ENCODE measurements at places on chromosomes 2 and 18.
A peak's percentile ranks its signal among the peaks of the same experiment; 100 is the strongest.

DNA sequence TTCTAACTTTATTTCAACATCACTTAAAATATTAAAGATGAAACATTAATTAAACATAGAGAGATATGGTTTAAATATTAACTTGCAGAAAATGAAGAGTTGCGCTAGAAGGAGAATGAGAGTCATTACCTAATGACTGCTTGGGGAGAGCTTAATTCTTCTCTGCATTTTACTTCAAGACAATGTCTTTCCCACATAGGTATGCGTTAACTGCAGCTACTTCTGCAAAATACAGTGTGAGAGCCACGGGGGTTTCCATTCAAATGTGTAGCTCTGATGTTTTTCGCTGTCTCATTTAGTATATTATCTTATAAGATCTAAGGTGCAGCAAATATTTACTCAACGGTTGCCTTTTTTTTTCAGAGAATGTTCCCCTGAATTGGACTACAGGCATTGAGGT is 126.7 kb downstream of the TMX3 start:
- no peak for DNase-seq

- DNase-seq = no peak
Observed at GRCh38 chr2:148259674-148260073, 238.8 kb downstream of the MBD5 start.

GRCh38 chr2:16140771-16141640 is 200.7 kb downstream of the MYCN start:
- no peak for DNase-seq

DNA sequence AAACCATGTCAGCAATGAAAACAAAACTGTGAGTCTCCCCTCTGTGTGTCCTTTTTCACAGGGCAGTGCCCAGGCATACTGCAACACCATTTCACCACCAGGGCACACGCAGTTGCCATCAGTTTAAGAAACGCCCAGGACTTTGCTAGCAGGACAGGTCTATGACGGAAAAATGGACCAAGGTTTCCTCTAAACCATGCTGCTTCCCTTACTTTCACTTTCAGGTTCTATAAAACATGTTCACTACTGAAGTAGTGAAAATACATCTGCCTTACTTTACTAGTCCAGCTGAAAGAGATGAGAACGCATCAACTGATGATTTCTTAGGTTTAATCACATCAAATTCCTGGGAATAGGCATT is 110.5 kb downstream of the TCF4 start:
- DNase-seq = peak; percentile 65

GRCh38 chr18:34647251-34647650 is 62.8 kb upstream of the DTNA start:
- DNase-seq = no peak

- DNase-seq = no peak
Observed at GRCh38 chr2:192634557-192634956, 439.8 kb upstream of the TMEFF2 start.

DNA sequence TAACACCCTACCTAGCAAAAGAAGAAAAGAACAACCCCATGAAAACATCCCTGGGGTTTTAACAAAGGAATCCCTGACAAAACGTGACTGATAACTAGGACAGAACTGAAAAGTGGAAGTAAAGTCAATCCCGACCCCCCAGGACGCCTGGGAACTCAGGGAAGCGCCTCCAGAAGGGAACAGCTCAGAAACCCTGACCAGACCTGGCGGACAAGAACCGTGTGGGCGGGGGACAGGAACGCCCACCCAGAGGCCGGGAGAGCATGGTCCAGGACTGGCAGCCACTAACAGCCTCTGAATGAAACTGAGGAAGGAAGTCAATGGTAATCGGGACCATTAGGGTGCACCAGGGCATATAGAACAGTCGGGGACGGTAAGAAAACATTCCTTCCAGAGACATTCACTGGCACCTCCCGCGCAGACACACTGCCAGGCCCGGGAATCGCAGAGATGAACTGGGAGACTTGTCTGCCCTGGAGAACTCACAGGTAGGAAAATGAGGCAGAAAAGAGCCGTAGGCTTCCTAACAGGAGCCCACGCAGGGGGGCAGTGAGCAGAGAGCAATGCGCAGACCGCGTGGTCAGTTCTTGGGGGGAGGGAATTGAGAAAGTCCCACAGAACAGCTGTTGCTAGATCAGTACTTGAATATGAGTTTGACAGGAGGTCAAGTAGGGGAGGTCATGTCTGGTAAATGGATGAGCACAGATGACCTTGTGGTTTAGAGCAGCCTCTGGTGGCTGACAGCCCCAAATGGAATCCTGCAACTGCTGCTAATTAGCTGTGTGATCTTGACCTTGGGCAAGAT is 1.3 kb upstream of the TBC1D8 start:
- DNase-seq = peak; percentile 61

- no peak for DNase-seq
Observed at GRCh38 chr2:121086450-121086849, 198.6 kb downstream of the TFCP2L1 start.

DNA sequence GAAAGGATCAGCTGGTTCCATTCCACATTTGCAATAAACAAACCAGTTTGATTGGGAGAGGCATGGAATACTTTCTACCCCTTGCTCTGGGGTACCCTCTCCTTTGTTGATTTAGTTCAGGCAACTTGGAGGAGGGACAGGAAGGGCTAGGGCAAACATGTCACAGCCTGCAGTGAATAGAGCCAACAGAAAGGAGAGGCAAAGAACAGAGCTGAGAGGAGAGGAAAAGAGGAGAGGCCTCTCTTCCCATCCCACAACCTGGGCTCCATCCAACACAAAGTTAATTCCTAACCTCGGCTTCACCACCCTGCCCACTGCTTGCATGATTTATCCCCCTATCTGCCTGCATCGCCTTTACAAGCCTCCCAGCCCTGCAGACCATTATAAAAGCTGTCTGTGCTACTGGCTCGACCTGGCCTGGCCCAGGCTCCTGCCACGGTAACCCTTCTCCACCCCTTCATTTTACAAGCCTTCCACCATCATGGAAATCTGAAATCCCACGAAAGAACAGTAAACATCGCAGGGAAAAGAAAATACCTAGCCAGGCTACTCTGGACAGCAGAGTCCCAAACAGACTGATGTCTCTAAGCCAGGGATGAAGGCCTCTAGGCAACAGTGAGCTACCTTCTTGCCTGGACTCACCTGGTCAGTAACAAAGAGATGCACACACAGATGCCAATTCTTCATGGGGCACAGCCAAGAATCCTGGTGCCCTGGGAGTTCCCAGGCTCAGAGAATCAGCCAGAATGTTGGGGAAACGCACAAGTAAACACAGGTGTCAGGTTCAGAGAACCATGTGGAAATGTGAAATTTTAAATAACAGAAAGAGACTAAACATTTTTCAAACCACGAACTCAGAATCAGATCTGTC is 43.6 kb downstream of the NHEJ1 start:
- no peak for DNase-seq

DNA sequence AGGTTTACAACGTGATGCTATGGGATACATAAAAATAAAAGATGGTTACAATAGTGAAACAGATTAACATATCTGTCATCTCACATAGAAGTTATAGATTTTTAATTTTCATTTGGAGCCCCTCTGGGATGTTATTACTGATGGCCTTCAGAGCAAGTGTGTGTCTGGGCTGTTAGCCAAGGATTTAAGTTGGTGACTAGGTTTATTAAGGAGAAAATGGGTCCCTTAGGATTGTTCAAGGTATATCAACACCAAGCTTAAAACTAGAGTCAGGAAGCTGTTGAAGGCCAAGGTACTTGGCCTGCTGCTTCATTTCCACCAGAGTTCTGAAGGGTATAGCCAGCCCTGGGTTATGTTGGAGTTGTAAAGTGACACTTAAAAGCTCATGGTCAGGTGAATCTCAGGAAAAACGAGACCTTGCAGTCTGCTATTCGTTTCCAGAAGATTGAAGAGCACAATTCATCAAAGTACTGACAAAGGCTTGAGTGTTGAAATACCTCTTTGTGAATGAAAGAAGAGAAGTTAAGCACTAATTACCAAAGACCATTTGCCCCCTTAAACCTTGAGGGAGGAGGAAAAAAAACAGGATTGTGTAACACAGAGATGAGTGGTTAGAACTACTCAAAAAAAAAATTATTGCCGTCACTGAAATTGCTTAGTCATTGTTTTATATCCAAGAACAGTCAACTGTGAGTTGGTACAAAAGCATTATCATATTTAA is 48.4 kb downstream of the MAP2 start:
- no peak for DNase-seq

DNA sequence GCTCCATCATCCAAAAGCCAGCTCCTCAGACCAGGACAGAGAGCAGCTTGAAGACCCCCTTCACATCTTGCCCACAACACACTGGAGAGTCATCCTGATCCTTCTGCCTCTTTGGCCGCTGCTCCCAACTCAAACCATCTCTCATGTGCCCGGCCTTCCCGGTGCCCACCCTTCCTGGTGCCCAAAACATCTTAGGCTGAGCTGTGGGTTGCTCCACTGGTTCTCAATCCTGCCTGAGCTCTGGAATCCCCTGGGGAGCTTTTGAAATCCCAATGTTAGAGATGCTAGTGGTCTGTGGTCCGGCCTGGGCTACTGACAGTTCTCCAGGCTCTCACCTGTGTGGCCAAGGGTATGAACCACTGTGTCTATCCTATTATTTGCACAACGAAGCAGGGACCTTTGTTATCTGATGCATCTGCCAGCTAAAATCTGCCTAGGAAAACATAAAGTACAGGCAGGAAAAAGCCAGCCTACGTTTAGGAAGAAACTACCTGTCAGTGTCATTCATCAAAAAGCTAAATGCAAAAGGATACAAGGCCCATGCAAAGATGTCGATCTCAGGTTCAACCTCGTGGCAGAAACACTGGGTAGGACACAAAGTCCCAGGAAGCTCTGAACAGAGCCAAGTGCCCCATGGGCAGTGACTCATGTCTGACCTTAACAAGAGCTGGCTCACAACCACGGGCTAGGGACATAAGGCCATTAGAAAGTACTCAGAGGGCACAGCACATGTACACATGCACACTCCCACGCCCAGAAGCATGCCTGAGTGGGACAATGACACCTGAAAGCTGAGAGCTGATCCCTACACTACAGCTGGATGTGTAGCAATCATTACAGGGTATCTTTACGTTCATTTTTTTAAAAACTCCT is 30.8 kb downstream of the TBC1D8 start:
- no peak for DNase-seq

- DNase-seq = no peak
Observed at GRCh38 chr18:12246849-12247808, 7.0 kb upstream of the CIDEA start.

- DNase-seq = no peak
Observed at GRCh38 chr2:258933-259332, 4.9 kb downstream of the SH3YL1 start.

All from activated CD8-positive, alpha-beta memory T cell treated with anti-CD3 and anti-CD28 coated beads for 24 hours (primary cell).